ENCODE measurements at places on chromosomes 16 and 17.

DNA sequence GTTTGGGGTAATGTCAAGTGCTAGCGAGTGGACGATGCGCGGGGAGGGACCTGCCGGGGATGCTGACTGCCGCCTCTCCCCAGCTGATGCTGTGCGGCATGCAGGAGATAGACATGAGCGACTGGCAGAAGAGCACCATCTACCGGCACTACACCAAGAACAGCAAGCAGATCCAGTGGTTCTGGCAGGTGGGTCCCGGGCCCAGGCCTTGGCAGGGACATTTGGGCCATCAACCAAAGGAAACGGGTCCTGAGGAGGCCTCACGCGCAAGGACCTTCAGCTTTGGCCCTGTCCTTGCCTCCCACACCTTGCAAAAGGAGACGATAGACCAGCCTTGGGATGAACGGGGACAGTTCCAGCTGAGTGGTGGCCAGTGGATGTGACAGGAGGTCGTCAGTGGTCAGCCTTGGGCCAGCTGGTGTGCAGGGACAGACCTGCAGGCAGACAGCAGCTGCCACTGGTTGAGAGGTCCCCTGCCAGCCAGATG is 13.6 kb upstream of the CLEC18A start:
- no peak overlapping the region for H3K27ac ChIP-seq
- H3K4me3 ChIP-seq: no peak overlapping the region
- H3K27me3 ChIP-seq: no peaks in the 10 kb centered on the region
- peak; percentile 38 for DNase-seq

DNA sequence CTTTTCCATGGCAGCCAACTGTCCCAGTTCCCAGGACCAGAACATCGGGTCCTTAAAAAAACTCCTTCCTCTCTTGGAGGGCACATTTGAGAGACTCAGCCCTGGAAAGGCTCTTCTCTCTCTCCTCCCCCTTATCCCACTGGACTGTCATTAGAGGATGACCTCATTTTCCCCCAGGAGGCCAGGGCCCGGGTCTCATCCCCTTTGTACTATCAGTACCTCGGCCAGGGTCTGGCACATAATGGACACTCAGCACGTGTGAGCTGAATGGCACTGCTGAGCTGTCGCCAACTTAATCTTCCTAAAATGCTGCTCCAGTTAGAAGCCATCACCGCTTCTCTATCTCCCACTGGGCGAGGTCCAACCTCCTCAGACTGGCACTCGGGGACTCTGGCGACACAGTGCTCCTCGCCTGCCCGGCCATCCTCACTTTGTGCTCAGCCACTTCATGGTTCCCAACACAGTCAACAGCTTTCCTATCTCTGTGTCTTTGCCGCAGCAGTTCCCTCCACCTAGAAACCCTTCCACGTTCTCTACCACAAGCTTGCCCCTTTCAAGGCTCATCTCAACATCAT is 3.6 kb upstream of the RHBDL3 start:
- H3K27me3 ChIP-seq: no peaks in the 10 kb centered on the region
- H3K27ac ChIP-seq: no peak overlapping the region
- no peaks in the 10 kb centered on the region for H3K36me3 ChIP-seq
- no peak for DNase-seq
- no peak overlapping the region for H3K4me3 ChIP-seq

- no peak for DNase-seq
- H3K27ac ChIP-seq: no peak overlapping the region
- H3K4me3 ChIP-seq: no peak overlapping the region
- H3K4me1 ChIP-seq: no peaks in the 10 kb centered on the region
These were observed 188.6 kb downstream of the RBFOX3 start for GRCh38 chr17:79422236-79422635.

DNA sequence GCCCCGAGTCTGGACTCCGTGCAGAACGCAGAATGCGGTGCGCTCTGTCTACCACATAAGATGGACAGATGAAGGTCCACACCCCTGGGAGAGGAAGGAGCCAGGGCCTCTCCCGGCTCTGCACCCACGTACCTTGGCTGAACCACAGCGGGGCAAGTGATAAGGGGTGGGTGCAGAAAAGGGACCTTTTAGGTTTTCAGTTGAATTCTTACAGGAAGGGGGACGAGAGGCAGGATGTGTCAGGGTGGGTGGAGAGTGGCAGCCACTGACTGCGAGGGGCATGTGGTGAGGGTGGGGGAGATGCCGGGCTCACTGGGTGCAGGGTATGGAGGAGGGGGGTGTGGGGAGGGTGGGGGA is 372 bp downstream of the CD300A start:
- DNase-seq: no peak
- H3K36me3 ChIP-seq: no peaks in the 10 kb centered on the region
- no peak overlapping the region for H3K4me3 ChIP-seq
- H3K27me3 ChIP-seq: no peaks in the 10 kb centered on the region
- no peak overlapping the region for H3K27ac ChIP-seq
- peaks cover 7% of the 10 kb centered on the region for H3K4me1 ChIP-seq

DNA sequence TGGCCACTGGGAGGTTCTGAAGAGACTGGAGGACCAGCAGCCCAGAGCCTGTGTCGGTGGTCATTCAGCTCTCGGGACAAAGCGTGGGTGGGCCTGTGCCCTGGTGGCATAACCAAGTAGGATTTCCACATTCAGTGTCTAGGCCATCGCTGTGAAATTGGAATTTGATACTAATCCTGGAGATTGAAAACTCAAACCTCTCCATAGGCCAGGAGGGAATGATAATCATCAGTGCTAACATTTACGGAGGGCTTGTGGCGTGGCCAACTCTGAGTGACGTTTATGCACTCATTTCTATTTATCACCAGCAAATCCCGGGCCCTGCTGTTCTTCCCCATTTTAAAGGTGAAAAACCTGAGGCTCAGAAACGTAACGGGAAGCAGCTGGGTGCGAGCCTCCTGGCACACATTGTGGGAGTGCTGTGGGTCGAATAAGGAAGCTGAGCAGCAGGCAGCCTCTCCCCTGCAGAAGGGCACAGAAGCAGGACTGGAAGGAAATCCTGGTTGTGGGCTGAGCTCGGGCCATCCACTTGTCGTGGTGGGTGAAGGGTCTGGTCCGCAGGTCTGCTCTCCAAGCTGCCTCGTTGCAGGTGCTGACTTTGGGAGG is 33.1 kb downstream of the RAI1 start:
- no peak for DNase-seq
- peaks cover 42% of the 10 kb centered on the region for H3K4me1 ChIP-seq
- H3K4me3 ChIP-seq: no peak overlapping the region
- H3K36me3 ChIP-seq: no peaks in the 10 kb centered on the region

DNA sequence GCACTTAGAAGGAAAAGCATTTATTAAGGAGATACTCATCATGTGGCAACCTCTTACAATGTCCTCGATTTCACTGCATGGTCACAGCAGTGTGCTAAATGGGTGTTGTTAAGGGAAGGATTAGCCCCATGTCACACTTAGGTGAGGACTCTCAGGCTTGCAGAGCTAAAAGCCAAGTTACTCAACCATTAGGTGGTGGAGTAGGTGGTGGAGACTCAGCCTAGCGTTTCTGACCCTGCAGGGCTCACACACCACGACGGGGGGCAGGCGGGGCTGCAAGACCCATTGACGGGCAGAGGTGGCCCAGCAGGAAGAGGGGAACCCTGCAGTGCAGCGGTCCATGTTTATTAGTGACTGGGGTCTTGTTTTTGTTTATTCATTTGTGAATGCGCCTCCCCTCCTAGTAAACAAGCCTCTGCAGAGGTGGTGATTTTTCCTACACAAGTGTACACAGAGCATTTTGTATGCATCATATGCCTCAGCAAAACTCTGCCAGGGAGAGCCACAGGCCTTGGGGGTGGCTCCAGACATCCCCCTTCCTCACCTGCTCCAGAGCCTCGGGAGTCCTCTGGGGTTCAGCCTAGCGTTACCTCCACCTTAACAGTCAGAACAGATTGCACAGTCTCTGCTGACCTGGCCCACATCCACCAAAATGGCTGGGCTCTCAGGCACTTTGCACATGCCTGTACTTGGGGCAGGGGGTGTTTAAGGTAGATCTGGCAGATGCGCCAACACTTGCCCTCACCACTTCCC is 216.7 kb downstream of the C16orf95 start:
- DNase-seq: no peak
- H3K4me3 ChIP-seq: no peak overlapping the region
- H3K4me1 ChIP-seq: no peaks in the 10 kb centered on the region
- H3K27ac ChIP-seq: no peak overlapping the region
- no peaks in the 10 kb centered on the region for H3K36me3 ChIP-seq
- no peaks in the 10 kb centered on the region for H3K27me3 ChIP-seq

DNA sequence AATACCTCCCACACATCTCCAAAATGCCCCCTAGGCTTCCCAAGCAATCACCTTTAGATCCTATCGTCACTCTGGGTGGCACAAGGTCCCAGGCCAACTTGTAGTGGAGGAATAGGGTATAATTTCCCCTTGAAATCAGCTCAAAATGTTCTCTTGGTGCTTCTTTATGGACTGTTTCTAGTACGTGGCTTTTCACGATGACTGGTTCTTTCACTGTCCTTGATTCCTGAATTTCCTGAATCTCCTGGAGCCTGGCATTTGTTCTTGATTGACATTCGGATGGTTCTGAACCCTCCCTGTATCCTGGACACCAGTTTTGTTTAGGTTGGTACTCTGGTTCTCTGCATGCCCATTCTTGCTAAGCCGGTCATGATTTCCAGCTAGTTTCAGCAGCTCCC is 6.9 kb upstream of the VPS53 start:
- H3K27me3 ChIP-seq: no peaks in the 10 kb centered on the region
- DNase-seq: no peak
- H3K36me3 ChIP-seq: no peaks in the 10 kb centered on the region
- no peak overlapping the region for H3K4me3 ChIP-seq
- no peaks in the 10 kb centered on the region for H3K4me1 ChIP-seq

DNA sequence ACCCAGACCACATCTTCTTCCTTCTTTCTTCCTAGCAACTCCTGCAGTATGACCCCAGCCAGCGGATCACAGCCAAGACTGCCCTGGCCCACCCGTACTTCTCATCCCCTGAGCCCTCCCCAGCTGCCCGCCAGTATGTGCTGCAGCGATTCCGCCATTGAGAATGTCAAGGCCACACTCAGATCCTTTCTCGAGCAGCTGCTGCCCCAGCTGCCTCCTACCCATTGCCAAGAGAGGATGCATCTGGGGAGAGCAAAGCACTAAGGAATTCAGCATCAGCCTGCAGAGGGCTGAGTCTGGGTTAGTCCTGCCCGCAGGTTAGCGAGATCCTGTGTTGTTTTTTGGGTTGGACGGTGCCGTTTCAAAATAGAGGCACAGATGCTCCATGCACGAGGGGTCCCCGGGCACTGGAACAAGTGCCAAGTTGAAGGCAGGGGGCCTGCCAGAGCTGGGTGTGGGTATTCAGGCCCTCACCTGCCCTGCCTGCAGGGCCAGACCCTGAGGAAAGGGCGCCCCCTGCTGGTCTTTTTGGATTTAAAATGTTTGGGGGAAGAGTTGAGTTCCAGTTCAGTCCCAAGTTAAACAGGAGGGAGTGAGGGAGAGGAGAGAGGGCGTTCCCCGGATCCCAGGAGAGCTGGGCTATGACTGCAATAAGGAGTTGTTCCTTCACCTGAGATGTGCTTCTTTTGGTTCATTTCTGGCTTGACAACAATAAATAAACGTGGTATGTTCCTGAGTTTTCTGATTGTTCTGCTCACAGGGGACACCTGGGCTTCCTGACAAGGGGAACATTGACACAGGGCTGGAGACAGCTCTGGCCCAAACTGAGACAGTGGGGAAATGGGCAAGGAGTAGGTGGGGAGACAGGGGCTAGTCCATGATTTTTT is 4.9 kb downstream of the CDK3 start:
- DNase-seq: peak; percentile 88
- peaks cover 36% of the 10 kb centered on the region for H3K4me1 ChIP-seq
- peak overlapping the region; percentile 22 for H3K27ac ChIP-seq
- H3K36me3 ChIP-seq: no peaks in the 10 kb centered on the region

GRCh38 chr16:88343271-88343791 is 39.4 kb upstream of the ZNF469 start:
- no peaks in the 10 kb centered on the region for H3K36me3 ChIP-seq
- H3K27ac ChIP-seq: no peak overlapping the region
- no peaks in the 10 kb centered on the region for H3K4me1 ChIP-seq
- no peaks in the 10 kb centered on the region for H3K27me3 ChIP-seq
- H3K4me3 ChIP-seq: no peak overlapping the region

DNA sequence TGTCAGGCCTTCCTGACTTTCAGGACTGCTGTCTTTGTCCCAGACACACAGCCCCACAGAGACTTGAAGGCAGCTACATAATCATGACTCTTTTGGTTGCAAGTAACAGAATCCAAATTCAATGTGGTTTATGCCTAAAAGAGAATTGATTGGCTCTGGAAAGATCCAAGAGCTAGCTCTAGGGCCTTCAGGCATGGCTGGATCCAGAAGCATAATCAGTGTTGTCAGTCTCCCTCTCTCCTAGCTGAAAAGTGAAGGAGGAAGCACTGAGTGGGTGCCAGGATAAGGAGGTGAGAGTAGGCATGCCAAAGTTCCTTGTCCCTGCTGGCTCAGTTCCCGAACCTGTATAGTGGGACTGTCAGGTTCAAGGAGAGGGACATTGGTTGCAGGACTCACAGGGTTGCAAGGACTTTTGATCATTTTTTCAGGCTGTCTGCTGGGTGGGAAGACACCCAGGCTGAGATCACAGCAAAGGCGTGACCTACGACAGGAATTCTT is 25.5 kb downstream of the SNX20 start:
- H3K27me3 ChIP-seq: no peaks in the 10 kb centered on the region
- H3K4me3 ChIP-seq: no peak overlapping the region
- DNase-seq: no peak
- H3K27ac ChIP-seq: no peak overlapping the region
- no peaks in the 10 kb centered on the region for H3K36me3 ChIP-seq
